ENCODE measurements at places on chromosomes 2 and 18.

GRCh38 chr2:224062481-224063297, 23.6 kb upstream of the SERPINE2 start:
- DNase-seq = no peak

GRCh38 chr2:160942476-160943142, 217.6 kb upstream of the TANK start:
- no peak for DNase-seq

GRCh38 chr2:101341901-101342624, 33.6 kb upstream of the RNF149 start:
- DNase-seq = peak; percentile 58

- peak; percentile 72 for DNase-seq
Measured at GRCh38 chr2:218292048-218293014, at the start of gene TMBIM1. Gene TMBIM1, minus strand, starts transcription at chr2:218292503. Its CDS starts 10,362 bp downstream, at chr2:218282141.
